Fibroblast of skin of right biceps (primary cell): ENCODE measurements at places on chromosomes 12 and 14.
A peak's percentile ranks its signal among the peaks of the same experiment; 100 is the strongest.

DNA sequence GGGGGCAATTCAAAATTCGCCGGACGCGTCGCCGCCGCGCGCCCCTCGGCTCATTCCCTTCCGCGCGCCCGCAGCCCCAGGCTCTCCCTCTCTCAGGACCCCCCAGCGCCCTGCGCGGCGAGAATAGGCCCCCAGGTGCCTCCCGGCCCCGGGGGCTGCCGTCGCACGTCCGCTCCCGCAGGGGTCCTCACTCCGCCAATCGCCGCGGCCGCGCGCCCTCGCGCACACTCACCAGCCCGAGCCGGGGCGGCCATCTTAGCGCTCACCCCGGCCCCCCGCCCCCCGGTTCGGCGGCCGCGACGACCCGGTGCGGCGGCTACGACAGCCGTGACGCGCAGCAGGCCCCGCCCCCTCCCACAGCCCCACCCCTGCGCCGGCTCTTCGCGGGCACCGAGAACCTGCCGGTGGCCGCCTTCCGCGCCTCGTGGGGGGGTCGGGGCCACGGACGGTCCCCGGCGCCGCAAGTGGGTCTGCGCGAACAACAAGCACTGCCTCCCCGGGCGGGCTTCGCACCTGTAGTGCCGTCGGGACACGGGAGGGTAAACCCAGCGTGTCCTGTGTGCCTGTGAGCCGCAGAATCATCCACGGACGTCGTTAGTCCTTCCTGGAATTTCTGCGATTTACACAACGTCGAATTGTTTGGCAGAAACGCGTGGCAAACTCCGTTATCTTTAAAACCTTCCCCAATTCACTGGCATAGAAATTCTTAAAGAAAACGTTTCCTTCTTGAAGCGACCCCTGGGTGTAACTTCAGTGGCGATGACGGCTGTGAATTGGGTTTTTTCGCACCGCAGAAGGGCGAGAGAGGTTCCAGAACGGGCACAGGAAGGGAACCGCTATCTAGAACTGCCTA is 2.5 kb downstream of the USP44 start:
- DNase-seq = peak; percentile 12

DNA sequence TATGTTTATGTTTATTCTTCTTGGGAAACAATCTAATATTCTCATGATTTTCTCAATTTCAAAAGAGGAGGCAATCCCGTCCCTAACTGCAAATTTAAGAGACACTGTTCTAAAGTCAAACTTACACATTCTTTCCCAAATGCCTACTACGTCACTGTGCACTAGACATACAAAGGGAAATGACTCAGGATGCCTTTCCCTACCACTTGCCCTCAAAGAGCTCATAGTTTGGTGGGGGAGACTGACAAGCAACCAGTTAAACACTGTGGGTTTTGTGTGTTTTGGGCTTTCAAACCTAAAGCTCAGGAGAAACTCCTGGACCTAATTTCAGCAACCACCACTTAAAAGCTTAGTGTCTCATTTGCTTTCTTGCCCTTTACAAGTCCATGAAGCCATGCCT is 58.4 kb downstream of the ATP2B1 start:
- DNase-seq = no peak

DNA sequence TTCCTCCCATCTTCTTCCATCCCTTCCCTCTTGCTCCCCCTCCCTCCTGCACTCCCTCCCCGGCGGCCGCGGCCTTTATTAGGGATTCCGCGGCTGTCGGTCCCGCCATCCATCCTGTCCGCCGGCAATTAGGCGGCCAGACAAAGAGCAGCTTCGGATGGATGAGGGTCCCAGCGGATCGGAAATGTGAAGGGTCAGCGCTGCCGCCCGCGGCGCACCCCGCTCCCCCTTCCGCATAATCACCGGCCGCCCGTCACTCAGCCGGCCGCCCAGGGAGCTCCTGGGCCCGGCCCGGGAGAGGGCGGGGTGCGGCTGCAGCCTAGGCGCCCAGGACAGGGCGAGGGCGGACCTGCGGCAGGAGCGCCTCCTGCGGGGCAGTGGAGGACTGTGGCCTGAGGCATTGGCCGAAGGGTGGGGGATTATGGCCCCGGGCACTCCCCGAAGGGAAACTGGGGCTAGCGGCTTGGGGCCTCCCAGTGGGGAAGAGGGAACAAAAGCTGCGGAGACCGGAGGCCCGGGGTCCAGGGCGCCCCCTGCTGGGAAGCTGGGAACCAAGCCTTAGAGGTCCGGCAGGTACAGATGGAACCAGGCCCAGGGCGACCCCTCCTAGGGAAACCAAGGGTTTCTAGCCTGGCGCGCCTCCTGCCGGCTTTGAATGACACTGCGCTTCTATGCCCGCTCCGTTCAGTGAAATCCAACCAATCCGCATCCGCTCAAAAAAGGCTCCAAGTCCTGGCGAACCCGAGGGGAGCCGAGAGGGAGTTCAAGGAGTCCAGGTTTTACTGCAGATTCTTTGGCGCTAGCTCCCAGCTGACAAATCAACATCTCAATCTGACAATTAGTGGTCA is 4.4 kb upstream of the DNAJC22 start:
- DNase-seq = peak; percentile 81

DNA sequence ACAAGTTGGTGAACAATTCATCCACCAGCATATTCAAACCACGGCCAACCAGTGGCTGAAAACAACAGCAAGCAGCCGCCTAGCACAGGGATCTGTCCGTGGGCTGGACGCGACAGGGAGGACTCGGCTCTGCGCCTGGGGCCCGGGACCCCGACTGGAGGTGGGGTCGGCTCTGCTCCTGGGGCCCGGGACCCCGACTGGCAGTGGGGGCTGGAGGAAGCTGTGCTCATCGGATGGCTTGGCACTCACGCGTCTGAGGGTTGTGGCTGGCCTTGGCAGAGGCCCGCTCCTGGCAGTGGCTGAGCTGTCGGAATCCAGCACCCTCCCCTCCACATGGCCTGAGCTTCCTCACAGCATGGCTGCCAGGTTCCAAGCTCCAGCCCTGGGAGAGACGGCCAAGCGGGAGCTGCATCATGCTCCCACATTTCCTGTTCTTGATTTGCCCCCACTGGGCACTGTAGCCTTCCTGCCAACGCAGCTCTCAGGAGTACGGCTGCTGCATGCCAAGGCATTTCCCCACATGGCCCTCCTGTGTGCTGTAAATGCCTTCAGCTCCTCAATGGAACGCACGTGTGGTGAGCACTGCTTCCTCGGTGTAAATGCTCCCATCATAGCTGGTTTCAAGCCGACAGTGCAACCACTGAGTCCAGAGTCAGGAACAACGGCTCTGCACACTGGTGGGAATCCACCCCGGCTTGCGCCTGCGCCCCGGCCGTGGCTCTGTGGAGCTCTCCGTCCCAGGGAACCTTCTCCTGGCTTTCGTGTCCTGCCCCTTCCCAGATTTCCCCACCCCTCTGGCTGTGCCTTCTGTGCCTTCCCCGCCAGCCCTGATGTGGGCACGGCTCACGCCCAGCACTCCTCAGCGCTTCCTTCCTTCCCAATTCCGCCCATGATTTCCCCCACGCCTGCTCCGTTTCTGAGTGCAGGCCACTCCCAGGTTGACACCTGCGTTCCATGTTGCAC is 7.3 kb upstream of the GALNT9 start:
- no peak for DNase-seq

DNA sequence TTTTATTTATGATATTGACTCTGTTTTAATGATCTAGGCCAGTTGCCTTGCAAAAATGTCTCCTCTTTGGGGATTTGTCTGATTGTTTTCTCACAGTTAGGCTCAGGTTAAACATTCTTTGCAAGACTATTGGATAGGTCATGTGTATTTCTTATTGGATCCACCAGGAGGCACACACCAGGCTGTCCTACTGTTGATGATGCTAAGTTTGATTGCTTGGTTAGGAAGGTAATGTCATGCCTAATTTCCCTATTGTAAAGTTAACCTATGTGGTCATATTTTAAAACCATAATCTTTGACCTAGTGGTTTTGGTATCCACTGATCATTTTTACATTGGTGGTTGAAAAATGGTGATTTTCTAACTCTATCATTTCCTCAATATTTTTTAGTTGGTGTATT is 137.1 kb downstream of the BRMS1L start:
- DNase-seq = no peak

- peak; percentile 89 for DNase-seq
These were observed 18.6 kb downstream of the LGMN start for GRCh38 chr14:92729634-92730358.

GRCh38 chr14:100617410-100618317 is 30.4 kb upstream of the BEGAIN start:
- DNase-seq = no peak

DNA sequence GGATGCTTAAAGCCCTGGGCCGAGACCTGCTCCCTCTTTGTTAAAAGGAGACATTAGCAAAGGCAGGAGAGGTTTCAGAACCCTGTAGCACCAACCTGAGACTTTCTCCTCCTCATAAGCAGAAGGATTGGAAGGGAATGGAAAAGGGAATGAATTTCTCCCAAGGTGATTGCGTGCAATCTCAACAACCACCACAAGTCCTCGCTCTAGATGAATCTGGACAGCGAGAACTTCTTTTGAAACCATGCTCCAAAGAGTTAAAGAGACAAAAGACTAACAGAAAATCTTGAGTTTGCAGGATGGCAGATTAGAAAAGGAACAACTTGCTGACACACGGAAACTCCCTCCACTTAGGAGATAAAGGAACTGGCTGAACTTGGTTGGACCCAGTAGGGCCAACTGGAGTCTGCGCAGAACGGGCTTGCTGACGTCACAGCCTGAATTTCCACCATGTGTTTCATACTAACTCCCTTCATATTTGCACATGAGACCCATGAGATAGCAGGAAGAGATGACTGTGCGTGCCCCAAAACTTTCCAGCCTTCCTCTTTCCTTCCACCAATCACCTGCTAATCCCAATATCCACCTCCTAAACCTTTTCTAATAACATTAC is 137.0 kb downstream of the PTPN11 start:
- no peak for DNase-seq

DNA sequence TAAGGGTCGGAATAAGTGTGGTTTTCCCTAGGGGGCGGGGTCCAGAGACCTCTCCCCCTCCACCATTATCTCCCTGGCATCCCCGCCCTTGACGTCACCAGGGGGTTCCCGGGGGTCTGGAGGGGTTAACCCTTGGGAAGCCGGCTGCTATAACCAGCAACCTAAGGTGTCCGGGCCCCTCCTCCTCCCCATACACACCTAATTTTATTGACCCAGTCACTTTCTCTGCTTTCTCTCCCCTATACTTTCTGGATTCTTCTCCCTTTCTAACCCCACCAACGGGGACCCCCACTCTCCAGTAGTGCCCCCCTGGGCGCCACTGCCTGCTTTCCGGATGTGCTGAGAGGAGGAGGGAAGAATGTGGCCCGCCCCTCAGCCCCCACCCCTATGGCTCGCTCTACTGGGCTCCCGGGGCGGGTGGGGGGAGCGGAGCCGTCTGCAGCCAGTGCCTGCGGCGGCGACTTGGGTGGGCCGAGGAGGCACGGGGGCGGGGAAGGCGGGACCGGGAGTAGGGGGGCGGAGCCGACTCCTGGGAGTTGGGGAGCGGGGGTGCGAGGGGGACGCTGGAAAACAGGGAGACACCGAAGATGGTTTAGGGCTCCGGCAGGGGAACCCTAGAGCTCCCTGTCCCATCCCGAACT is 1.8 kb downstream of the GLI1 start:
- peak; percentile 88 for DNase-seq
